Vagina (tissue), 2 donors: ENCODE measurements at places on chromosomes 4 and X. TPM values are rescaled to one million over a fixed set of nuclear protein-coding genes. Genes with fewer than 3 reads are reported as not detected.

The ASB9 gene
- 2.0 TPM for total RNA-seq

The GYPB gene
- total RNA-seq = not detected

The EGFL6 gene
- 0.98 TPM for total RNA-seq

- no peak overlapping the region for H3K4me3 ChIP-seq
- peaks cover 7% of the 10 kb centered on the region for H3K4me1 ChIP-seq
- H3K27me3 ChIP-seq = no peaks in the 10 kb centered on the region
- no peak overlapping the region for H3K27ac ChIP-seq
Observed at GRCh38 chr4:176188654-176189053, 6.7 kb downstream of the SPATA4 start.

DNA sequence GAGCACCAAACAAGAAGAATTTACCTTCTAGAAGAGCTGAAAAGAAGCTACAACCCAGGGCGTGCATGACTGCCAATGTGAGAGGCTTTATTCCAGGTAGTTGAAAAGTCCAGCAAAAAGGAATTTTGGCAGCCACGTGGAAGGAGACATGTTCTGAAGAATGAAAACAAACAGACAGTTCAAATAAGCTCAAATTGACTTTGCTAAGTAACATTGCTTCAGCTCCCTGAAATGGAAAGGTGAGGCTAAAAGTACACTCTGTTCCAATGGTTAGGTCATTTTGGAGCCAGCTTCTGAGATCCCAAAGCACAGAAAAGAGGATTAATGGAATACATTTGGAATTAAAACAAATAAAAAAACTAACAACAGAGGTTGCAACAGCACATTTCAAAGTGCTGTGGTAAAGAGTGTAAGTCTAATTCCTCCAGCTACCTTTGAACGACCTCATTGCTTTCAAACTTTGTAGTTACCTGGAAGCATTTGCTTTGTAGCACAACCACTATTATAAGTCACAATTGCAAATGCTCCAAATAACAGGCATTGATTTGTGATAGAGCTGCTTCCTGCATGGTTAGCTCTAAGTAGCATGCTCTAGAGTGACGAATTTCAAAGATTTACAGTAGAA lies 405.3 kb upstream of the EDA2R start:
- no peaks in the 10 kb centered on the region for H3K36me3 ChIP-seq
- no peak overlapping the region for H3K27ac ChIP-seq
- H3K4me3 ChIP-seq = no peak overlapping the region
- DNase-seq = no peak
- no peaks in the 10 kb centered on the region for H3K4me1 ChIP-seq

- DNase-seq = no peak
- no peak overlapping the region for H3K4me3 ChIP-seq
- no peak overlapping the region for H3K27ac ChIP-seq
- no peaks in the 10 kb centered on the region for H3K27me3 ChIP-seq
- no peaks in the 10 kb centered on the region for H3K36me3 ChIP-seq
Observed at GRCh38 chr4:110712486-110712885, 89.6 kb upstream of the PITX2 start.

- H3K27ac ChIP-seq = no peak overlapping the region
- no peak for DNase-seq
- no peaks in the 10 kb centered on the region for H3K27me3 ChIP-seq
- no peaks in the 10 kb centered on the region for H3K36me3 ChIP-seq
Observed at GRCh38 chr4:54318904-54319303, 89.8 kb downstream of the PDGFRA start.
